Stimulated activated CD8-positive, alpha-beta memory T cell treated with anti-CD3 and anti-CD28 coated beads, Interleukin-12 subunit alpha, Interleukin-12 subunit beta, amount 100 ng/mL, for 1 hour (primary cell): ENCODE measurements at places on chromosomes 3 and 15.

DNA sequence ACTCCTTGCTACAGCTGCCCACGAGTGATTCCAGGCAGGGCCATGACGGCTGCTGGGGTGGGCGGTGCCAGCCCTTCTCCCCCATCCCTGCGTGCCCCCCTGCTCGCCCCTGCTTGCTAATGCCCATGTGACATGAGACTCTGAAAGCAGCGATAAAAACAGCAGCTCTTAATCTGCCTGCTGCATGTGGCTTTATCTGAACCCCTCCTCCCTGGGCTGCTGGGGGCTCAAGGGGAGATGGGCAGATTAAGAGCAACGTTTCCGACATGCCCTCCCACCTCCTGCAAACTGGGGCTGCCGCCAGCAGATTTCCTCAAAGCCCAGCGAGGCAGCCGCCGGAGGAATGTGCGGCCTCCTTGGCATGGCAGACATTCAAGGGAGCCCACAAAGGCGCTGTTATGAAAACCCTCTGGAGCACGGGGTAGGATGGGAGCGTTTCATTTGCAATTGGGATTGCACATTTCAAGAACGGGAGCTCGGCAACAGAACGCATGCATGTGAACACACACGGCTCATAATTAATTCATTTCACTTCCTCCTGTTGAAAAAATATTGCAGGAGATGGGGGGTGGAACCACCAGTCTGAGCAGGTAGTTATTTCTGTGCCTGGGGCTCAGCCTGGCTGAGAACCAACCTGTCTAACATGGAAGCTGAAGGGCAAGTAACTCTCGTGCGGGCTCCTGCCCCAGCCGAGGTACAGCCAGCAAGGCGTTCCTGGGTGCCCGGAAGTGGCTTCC, 504.2 kb upstream of the PROK2 start:
- DNase-seq, result no peak

DNA sequence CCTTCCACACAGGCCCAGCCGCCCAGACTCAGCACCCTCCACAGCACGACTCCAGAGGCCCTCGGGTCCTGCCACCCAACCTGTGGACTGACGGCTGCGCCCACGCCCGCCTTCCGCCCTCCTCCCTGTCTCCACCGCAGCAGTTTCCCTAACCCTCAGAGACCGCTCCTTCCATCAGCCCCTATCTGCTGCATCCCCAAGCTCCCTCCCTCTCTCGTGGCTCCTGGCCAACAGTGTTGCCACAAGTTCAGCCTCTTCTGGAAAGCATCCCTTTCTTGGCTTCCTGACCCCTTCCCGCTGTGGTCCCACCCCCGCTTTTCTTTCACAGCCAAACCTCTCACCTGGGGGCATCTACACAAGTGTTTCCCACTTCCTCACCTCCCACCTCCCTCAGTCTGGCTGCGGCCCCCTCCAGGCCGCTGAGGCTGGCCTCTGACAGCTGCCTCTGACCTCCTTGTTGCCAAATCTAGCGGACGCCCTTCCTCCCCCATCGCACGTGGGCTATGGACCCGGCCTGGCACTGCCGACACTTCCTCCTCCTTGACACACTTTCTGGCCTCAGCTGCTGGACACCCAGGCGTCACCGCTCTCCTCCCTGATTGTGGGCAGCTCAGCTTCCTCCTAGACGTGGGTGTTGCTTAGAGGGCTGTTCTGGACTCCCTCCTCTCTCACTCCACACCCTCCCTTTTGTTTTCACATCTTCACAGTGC, 168.8 kb upstream of the TLE3 start:
- DNase-seq, result no peak

- no peak for DNase-seq
Measured at GRCh38 chr3:108073764-108074431, 16.9 kb downstream of the CD47 start.

GRCh38 chr15:53414167-53414566, 345.3 kb downstream of the WDR72 start:
- no peak for DNase-seq

DNA sequence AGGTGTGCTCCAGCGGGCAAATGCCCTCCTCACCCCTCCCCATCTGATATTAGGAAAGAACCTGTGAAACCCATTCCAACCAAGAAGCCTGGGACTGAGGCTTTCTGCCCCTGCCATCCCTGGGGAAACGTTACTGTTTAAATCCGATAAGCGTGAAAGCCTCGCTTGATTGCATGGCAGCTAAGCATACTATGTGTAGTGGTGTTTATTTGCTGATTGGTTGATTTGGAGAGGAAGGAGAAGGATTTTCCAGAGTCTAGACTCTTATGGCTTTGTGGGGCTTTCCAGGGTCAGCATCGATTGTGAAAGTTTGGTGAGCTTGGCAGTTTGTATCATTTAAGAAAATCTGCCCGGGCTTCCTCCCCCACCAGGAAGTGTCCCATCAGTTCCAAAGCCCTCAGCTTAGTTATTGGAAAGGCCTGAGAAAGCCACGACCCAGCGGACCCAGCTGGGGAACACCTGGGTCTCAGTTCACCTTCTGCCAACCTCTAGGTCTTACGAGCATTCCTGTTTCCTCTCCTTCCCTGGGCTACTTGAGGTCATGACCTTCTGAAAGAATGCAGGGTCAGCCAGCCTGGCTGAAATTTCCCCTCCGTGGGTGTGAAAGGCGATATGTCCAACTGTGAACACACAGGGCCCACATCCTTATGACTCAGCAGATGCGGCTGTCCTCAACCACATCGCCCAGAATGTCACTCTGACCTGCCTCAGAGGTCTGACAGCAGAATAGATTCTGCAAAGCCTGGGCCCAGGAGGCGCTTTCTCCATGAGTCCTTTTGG, 62.8 kb upstream of the HERC1 start:
- peak; percentile 17 for DNase-seq

GRCh38 chr3:122183521-122183892, at the start of gene CASR:
CASR (plus strand) TSS chr3:122183668; CDS start chr3:122254190, 70,522 bp downstream.
- no peak for DNase-seq

GRCh38 chr15:56987286-56987685, 68.8 kb downstream of the TCF12 start:
- no peak for DNase-seq

DNA sequence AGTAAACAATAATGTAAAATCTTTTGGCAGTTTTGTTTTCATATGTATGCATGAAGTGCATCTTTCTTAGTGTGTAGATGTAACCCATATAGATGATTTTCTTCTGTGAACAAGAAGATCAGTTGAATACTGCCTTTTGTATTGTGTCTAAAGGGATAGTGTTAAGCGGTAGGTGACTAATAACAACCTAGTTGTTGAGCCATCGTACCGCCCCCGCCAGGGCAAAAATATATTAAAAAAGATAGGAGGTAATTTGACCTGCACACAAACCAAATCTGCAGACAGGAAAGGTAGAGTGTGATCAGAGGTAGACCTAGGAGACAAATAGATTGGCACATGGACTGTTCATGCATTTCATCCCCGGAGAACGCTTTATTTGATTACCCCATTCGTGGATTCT, 3.3 kb upstream of the GMNC start:
- DNase-seq, result no peak

DNA sequence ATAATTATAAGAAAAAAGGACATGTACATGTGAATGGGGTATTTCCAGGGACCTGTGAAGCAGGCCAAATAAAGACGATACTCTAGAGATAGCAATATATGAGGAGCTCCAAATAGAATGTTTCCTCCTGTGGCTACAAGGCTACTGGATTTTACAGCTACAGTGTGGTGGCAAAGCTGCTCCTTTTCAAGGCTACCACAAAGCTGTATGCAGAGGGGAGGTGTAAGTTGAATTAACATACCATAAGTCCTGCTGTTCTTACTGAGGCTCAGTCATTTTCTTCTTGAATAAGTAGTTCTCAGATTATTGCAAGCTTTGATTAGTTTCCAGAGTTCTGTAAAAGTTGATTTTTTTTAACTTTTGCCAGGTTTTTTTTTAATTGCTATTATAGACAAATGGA, 1184.6 kb upstream of the EPHA6 start:
- DNase-seq, result no peak

DNA sequence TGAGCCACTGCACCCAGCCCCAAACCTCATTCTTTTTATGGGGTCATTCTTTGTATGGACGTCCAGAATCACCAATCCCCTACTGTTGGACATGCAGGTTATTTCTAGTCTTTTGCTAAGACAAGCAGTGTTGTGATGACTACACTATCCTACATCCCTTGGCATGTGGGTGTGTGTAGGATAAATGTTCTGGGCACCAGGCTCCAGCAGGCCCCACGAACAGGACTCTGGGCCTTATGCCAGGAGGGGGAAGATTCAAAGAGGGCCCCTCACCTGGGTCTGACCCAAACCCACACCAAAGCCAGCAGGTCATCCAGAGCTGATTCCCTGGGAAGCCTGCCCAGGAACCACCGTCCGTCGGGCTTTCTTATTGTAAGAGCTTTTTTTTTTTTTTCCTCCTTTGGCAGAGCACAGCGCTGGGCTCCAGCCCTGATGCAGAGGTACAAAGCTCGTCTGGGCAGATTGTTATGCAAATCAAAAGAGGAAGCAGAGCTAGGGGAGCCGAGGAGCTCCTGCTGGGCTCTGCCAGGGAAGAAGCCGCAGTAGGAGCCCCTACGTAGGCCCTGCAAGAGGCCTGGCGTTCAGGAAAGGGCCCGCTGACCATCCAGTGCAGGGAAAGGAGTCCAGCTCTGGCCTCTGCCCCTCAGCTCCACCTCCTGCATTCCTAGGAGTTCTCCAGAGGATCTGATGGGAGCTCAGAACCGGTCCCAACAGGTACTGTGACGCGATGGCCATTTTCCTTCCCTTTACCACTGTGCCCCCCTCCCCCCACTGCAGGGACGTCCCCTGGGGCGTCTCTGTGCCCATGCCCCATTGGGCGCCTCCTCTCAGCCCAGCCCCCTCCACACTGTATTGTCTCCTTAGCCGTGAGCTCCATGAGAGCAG, 29.0 kb upstream of the FURIN start:
- no peak for DNase-seq

- no peak for DNase-seq
Measured at GRCh38 chr3:164927728-164928127, 150.6 kb downstream of the SI start.

GRCh38 chr15:98802187-98802586, 153.8 kb downstream of the IGF1R start:
- no peak for DNase-seq
